ENCODE measurements at places on chromosomes 3 and 15. TPM values are rescaled to one million over a fixed set of nuclear protein-coding genes. Genes with fewer than 3 reads are reported as not detected.

DNA sequence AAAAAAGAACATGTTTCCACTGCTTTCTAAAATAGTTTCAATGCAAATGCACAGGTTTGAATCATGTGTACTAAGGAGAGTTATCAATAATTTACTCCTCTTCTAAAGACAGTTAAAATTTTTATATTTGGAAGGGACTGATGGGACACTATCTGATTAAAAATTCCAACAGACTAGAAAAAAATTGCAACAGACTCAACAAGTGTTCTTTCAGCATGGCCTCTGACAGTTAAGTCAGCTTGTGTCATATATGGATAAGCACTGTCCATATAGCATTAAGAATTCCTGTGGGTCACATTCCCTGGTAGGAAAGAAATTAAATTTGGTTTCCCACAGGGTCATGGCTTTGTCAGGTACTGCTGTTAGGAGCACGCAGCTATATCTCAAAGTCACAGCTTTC, 96.8 kb downstream of the OSBPL10 start:
- H3K27me3 ChIP-seq, result no peaks in the 10 kb centered on the region
- no peak for DNase-seq
- H3K36me3 ChIP-seq, result peaks cover 3% of the 10 kb centered on the region
- H3K4me1 ChIP-seq, result peaks cover 5% of the 10 kb centered on the region

DNA sequence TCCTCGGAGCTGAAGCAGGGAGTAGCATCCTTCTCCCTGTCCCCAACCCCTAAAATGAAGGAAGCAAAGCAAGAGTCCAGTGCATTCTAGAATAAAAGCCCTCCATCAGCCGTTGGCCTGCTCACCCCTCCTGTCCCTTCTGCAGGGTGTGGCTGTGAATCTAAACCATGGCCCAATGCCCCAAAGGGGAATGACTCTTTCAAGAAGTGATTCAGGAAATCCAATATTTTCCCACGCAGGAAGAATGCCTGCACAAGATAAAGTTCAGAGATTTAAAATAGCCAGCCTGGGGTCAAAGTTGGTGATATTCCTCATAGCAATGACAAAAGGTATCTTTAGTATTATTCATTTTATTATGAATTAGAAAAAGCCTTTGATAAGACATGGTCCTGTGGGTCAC, 38.5 kb downstream of the SLCO2A1 start:
- H3K27me3 ChIP-seq, result peaks cover 9% of the 10 kb centered on the region
- no peaks in the 10 kb centered on the region for H3K36me3 ChIP-seq
- peaks cover 20% of the 10 kb centered on the region for H3K4me1 ChIP-seq
- H3K27ac ChIP-seq, result no peak overlapping the region

DNA sequence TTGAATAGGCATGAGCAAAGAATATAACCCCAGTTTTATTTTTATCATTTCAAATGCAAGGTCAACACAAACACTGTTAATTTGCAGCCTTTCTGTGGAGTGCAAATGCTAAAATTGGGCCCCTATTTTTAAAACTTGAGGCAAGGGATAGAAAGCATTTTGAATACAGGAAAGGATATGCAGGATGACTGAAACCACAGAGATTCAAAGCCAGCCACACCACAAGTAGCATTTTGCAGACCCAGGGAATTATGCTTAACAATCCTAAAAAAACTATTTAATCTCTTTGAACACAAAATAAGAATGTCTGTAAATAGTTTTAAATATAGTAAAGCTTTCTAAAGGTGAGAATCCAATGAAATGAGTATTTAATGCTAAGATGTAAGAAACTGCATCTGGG, 62.9 kb upstream of the TRPC1 start:
- no peaks in the 10 kb centered on the region for H3K27me3 ChIP-seq
- H3K36me3 ChIP-seq, result no peaks in the 10 kb centered on the region
- no peaks in the 10 kb centered on the region for H3K4me1 ChIP-seq
- no peak overlapping the region for H3K4me3 ChIP-seq
- no peak for DNase-seq

DNA sequence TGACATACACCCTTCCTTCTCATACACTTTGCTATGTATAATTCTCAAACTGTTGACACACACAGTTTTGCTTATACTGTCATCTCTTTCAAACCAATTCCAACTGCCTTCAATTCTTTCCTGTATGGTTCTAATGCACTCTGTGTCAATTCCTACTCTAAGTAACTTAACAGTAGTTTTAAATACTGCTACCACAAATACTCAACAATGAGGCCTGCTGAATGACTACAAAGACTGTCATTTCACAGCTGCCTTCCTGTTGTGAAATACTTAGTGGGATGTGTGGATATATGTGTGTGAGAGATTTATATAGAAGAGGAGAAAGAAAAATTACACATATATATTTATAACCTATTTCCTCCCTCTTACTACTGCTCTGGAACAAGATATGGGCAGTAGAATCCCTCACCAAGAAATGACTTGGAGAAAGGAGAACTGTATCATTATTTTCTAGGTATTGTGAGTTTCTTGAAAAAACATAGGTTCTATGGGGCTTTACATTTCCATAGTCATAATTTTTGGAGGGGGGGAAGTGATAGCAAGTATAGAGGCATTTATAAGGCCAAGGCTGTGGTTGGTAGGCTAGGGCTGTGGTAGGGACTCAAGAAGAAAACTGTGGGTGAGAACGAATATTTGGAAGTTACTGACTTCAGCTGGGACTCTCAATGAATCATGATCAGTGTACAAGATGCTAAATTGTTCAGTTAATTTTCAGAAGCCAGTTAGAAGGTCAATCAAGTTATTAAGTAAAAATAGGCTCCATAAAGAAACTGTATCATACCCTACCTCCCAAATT, 88.7 kb downstream of the ANKRD28 start:
- no peak overlapping the region for H3K27ac ChIP-seq
- H3K27me3 ChIP-seq, result no peaks in the 10 kb centered on the region
- DNase-seq, result no peak
- peaks cover 11% of the 10 kb centered on the region for H3K36me3 ChIP-seq
- H3K4me1 ChIP-seq, result peaks cover 5% of the 10 kb centered on the region
- no peak overlapping the region for H3K4me3 ChIP-seq

DNA sequence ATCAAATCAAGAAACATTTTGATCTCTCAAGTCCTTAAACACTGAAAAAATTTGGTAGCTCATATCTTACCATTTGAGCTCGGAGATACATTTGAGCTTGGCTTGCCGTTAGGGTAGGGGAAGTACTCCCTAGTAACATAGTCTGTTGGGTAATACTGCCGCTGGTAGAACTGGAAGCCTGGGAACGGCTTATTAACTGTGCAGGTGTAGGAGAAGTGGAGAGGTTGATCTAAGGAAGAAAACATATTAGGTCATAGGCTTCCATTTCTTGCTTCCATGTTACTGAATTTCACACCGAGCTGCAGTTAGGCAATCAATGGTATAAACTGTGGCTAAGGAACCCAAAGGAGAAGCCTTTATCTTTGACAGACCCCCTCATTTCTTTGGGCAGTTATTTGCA, 32.5 kb downstream of the PHC3 start:
- DNase-seq, result no peak
- H3K27ac ChIP-seq, result no peak overlapping the region
- H3K27me3 ChIP-seq, result no peaks in the 10 kb centered on the region
- no peak overlapping the region for H3K4me3 ChIP-seq

GRCh38 chr15:40925863-40926658, 3.1 kb upstream of the DLL4 start:
- peaks cover 36% of the 10 kb centered on the region for H3K4me1 ChIP-seq
- H3K27me3 ChIP-seq, result peaks cover 94% of the 10 kb centered on the region
- peak; percentile 43 for DNase-seq
- no peaks in the 10 kb centered on the region for H3K36me3 ChIP-seq
- no peak overlapping the region for H3K27ac ChIP-seq

DNA sequence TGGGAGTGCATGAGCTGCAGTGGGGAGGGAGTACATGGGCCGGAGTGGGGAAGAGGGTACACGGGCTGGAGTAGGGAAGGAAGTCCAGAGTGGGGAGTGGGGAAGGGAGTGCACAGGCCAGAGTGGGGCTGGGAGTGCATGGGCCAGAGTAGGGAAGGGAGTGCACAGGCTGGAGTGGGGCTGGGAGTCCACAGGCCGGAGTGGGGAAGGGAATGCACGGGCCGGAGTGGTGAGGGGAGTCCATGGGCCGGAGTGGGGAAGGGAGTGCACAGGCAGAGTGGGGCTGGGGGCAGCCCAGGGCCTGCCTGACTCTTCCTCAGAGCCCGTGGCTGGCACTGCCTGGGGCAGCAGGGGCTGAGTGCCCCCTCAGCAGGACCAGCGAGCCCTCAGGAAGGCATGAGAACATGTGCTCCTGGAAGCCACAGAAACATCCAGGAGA, 40.7 kb downstream of the KLF15 start:
- DNase-seq, result no peak
- H3K4me1 ChIP-seq, result no peaks in the 10 kb centered on the region
- no peak overlapping the region for H3K4me3 ChIP-seq
- no peaks in the 10 kb centered on the region for H3K36me3 ChIP-seq

DNA sequence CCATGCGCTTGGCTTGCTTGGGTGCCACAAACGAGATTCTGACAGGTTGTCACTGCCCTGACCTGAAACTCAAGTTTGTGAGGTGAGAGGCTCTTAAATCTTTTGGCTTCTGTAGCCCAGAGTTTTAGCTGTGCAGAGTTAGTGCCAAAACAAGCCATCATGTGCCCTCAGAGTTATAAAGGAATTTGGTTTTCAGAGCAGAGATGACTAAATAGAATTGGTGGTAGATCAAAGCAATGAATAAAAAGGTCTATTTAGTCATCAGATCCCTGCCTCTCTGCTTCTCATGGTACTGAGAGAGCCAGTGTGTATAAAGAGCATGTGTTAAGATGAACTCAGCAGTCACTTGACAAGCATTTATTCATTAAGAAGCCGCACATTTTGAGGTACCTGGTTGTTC, 207.5 kb upstream of the DPH6 start:
- no peaks in the 10 kb centered on the region for H3K36me3 ChIP-seq
- no peak overlapping the region for H3K27ac ChIP-seq
- no peaks in the 10 kb centered on the region for H3K27me3 ChIP-seq
- DNase-seq, result no peak
- no peak overlapping the region for H3K4me3 ChIP-seq

GRCh38 chr3:33144433-33144832, 30.6 kb downstream of the CRTAP start:
- DNase-seq, result no peak
- H3K27ac ChIP-seq, result no peak overlapping the region
- H3K4me3 ChIP-seq, result no peak overlapping the region
- H3K27me3 ChIP-seq, result no peaks in the 10 kb centered on the region
- H3K4me1 ChIP-seq, result peaks cover 20% of the 10 kb centered on the region

DNA sequence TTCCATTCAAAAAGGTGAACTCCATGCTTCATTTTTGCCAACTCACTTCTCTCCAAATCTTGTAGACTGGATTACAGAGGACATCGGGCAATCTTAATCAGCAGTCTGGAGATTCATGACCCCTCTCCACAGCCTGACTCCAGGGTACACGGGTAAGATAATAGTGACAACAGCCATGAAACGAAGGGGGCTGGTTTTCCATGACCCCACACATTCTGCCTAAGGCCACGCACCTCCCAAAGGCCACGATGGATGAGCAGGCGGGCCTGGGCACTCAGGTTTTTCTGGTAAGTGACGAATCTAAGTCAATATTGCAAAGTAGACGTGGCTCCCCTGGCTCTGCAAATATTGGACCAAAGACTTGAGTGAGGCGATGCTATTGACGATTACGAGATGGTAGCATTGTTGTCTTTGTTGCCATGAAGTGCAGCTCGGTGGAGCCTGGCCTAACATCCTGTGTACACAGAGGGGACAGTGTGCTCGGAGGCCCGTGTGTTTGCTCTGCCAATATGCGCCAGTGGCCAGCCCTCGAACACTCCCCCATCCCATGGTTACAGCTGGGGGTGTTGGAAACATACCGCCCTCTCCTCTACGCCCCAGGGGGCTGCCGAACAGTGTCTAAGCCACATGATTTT, 119.1 kb downstream of the OPA1 start:
- H3K4me3 ChIP-seq, result peak overlapping the region; percentile 86
- H3K27me3 ChIP-seq, result peaks cover 73% of the 10 kb centered on the region
- H3K4me1 ChIP-seq, result peaks cover 51% of the 10 kb centered on the region
- H3K36me3 ChIP-seq, result peaks cover 23% of the 10 kb centered on the region
- peak overlapping the region; percentile 43 for H3K27ac ChIP-seq

- no peak overlapping the region for H3K27ac ChIP-seq
- peaks cover 28% of the 10 kb centered on the region for H3K27me3 ChIP-seq
- no peaks in the 10 kb centered on the region for H3K36me3 ChIP-seq
- H3K4me3 ChIP-seq, result no peak overlapping the region
- no peaks in the 10 kb centered on the region for H3K4me1 ChIP-seq
Observed at GRCh38 chr3:12396471-12396870, 87.8 kb upstream of the TSEN2 start.

The CEP97 gene
- 25.1 TPM for total RNA-seq

The CHRM5 gene
- not detected for total RNA-seq

The CNTN3 gene
- 0.50 TPM for total RNA-seq

The TRANK1 gene
- total RNA-seq, result 11.3 TPM

The OR5K2 gene
- total RNA-seq, result not detected

The BCHE gene
- total RNA-seq, result 52.9 TPM

The SLCO2A1 gene
- 0.33 TPM for total RNA-seq

The ZNF774 gene
- total RNA-seq, result 6.2 TPM

The MRAS gene
- 24.7 TPM for total RNA-seq

All from neural crest cell (in vitro differentiated cells).